ENCODE measurements at places on chromosomes 12 and 14.

DNA sequence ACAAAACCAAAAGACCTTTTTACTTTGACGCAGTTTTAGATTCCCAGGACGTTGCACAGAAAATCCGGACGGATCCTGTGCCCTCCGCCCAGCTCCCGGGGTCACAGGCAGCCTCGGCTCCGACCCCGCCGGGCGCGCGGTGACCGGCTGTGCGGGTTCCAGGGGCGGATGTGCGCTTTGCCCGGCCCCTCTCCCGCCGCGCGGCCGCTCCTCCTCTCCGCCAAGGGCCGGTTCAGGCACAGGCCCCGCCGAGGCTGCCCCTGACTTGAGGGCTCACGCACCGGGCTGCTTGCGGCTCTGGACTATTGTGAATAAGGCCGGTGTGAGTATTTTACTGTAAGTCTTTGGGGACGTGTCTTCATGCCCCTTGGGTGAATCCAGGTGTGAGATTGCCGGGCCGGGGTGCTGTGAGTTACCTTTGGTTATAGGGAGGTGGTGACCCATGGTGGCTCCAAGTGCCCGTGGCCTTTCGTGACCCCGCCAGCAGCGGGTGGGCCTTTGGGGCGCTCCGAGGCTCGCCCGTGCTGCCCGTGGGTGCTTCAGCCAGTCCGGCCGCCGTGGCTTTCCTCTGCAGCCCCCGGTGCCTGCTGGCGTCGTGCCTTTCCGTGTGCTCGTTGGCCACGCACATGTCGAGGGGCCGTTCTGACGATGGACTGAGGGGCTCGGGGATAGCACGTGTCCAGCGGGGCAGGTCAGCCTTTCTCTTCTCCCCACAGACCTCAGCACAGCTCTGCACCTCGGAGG, 45.9 kb downstream of the NOC4L start:
- no peak for DNase-seq

DNA sequence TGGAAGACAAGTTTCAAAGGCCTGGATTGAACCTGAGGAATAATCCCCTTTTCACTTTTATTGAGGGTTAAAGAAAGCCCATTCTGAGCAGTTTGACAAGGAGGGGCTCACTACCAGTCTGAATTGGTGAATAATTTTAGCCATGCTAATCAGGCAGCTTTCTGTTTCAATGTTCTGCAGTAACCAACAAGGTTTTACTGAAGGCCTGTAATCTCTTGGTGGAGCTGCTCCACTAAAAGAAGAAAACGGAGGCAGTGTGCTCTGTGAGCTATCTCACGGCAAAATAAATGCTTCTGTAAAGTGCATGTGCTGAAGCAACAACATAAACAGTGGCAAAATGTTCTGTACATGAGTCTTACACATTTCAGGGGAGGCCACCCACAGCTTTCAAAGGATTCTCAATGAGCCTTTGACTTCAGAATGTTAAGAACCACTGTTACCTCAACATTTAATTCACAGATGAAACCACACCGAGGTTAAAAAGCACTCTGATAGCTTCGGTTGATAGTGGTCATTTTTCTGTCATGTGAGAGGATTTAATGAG, 111.2 kb downstream of the LRIG3 start:
- DNase-seq = no peak

GRCh38 chr14:95614349-95614748, 71.9 kb upstream of the TCL1B start:
- DNase-seq = no peak

- no peak for DNase-seq
Observed at GRCh38 chr12:67430708-67431335, 161.7 kb downstream of the CAND1 start.

- no peak for DNase-seq
Observed at GRCh38 chr14:97723819-97724218, 926.6 kb downstream of the VRK1 start.

- no peak for DNase-seq
Observed at GRCh38 chr12:93587611-93588010, 15.1 kb downstream of the SOCS2 start.

GRCh38 chr12:44875417-44875953, 630 bp downstream of the NELL2 start:
- peak; percentile 2 for DNase-seq

DNA sequence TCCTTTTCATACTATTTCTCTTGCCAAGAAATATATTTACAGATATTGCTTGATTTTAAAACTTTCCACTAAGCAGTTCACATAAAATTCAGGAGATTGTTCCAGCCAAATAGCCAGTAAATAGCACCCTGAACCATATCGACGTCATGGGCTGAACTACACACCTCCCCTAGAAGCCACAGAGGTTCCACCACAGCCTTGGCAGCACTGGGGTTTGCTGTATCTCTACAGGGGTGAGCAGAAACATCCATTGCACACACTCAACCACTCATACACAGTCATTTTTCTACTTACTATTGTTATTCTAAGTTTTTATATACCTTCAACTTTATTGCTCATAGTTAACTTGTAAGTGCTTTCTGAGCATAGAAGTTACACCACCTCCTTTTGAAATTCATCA, 8.1 kb upstream of the EIF2S3B start:
- peak; percentile 55 for DNase-seq

DNA sequence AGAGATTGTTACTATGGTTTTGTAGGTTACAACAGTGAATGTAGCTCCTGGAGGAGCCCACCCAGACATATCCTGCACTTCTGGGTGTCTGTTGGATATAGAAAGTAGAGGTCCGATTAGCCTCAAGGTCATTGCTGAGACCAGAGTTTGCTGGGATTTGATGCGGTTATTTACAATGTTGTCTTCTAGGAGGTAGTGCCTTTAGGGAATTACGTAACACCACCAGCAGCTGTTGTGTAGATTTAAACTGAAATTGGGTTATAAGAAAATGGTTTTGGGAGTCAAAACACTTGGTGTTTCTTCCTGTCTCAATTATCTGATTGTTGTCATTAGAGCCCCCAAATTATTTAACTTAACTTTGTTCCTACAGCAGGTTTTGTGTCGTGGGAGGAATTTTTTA, 225.3 kb upstream of the PELI2 start:
- no peak for DNase-seq

DNA sequence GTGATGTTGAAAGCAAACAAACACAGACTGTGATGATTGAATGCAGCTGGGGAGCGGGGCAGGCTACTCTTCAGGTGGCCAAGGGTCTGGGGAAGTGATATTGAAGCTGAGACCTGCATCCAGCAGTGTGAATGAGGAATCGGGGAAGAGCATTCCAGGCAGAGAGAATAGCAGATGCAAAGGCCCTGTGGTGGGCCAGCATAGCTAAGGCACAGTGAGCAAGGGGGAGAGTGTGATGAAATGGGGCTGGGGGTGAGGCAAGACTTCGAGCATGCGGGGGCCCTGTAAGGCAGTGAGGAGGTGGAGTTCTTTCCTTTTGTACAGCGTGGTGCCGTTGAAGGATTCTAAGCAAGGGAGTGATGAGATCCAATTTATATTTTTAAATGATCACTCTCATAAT, 77.4 kb downstream of the KCNK13 start:
- no peak for DNase-seq
